ENCODE measurements at places on chromosomes 16 and 17.
A peak's percentile ranks its signal among the peaks of the same experiment; 100 is the strongest.

DNA sequence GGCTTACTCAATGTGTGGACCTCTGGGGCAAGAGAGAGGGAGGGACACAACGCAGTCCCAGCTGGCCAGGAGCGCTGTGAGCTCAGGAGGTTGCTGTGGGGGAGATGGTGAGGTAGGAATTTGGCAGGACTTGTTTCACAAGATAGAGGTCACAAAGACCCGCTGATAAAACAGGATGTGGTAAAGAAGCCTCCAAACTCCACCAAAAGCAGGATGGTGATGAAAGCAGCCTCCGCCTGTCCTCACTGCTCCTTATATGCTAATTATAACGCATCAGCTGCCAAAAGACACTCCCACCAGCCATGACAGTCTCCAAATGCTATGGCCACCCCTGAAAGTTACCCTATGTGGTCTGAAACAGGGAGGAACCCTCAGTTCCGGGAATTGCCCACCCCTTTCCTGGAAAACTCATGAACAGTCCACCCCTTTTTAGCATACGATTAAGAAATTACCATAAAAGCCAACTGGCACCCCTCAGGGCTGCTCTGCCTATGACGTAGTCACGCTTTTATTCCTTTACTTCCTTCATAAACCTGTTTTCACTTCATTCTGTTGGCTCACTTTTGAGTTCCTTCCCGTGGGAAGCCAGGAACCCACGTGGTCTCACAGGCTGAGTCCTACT, 5.3 kb upstream of the EIF4A3 start:
- no peak for DNase-seq

DNA sequence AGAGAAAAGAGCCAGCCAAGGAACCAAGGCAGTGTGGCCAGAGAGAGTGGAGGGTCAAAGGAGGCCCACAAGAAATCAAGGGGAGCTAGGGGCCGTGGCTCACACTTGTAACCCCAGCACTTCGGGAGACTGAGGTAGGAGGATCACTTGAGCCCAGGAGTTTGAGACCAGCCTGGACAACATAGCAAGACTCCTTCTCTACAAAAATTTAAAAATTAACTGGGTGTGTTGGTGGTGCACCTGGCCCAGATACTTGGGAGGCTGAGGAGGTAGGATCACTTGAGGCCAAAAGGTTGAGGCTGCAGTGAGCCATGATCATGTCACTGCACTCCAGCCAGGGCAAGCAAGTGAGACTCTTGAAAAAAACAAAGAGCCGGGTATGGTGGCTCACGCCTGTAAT, 18.9 kb upstream of the TFAP4 start:
- DNase-seq, result no peak

DNA sequence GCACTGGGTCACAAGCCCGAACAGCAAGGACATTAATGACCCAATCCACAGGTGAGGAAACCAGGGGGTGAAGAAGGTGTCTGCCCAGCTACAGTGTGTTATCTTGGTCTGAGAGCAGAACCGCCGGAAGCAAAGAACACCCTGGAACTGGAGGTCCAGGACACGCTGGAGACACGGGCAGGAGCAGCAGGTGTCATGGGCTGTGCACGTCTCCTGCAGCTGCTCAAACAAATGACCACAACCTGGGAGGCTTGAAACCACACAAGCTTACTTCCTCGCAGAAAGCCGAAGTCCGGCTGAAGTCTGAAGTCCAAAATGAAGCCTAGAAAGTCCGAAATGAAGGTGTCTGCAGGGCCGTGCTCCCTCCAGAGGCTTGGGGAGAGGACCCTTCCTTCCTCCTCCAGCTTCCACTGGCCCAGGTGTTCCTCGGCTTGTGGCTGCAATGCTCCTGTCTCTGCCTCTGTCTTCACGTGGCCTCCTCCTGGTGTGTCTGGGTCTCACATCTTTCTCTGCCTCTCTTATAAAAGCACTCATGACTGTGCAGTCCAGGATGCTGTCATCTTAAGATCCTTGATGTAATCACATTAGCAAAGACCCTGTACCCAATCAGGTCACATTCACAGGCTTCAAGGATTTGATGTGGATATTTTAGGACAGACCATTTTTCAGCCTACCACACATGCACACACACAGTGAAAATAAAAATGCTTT, 351.2 kb downstream of the C16orf95 start:
- peak; percentile 9 for DNase-seq

GRCh38 chr17:45098081-45098868, 34.0 kb downstream of the PLCD3 start:
- no peak for DNase-seq

DNA sequence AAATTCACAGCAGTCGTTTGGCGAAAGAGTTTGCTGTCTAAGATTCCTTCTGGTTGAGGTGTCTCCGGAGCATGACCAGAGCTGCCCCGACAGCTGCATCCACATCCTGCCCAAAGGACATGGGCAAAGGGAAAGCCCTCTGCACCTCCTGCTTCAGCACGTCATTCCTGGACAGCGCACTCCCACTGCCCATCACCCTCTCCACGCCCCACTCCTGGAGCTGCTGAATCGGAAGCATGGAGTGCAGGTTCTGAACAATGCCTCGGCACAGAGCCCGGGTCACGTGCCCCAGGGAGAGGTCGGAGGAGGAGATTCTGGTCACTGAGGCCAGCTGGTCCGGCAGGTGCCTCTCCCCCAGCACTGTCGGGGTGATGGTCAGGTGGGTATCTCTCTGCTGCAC, 1.3 kb upstream of the TRPV1 start:
- DNase-seq, result no peak

- DNase-seq, result no peak
Observed at GRCh38 chr17:45201457-45201856, 20.2 kb upstream of the FMNL1 start.

- no peak for DNase-seq
Observed at GRCh38 chr16:5895976-5896375, 798.4 kb upstream of the EEF2KMT start.

Data from NAMALWA (cell line).